IPS-NIHi11 (cell line): ENCODE measurements at places on chromosomes 5 and 9.

DNA sequence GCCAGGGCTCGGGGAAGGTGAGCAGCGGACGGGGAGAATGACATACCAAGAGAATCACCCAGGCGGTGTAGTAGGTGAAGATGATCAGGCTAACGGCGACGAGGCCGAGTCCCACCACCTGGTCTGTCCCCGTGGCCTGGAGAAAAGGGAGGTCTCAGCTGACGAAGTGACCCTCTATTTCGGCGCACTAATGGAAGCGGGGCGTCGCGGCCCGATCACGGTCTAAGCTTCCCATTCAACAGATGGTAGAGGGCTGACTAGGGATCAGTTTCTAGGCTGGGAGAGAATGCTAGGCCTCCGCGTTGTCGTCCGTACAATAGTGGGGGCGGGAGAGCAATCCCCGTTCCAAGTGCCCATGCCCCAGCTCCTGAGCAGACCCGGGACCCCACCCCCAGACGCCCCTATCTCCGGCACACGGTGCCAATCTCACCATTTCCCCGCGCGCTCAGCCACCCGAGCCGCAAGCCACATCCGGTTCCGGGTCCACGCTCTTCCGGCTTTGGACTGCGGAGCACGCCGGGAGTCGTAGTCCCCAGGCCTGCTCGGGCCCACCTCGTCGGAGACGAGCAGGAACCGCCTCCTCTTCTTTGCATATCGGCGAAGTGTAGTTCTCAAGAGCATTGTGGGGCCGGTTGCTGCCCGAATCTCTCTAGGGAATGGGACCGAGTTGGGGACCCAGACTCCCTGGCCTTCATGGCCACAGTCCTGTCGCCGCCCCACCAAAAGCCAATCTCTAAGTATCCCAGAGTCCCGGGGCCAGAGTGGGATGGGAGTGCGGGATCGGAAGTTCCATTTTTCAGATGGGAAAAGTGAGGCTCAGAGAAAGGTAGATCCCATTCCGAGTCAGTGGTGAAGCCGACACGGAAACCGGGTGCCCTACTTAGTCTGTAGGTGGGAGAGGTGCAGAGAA is at the start of gene DPM2:
Gene DPM2, minus strand, starts transcription at position 467 of the 910 bp plus-strand sequence. Its CDS starts 34 bp downstream, at position 433.
- DNase-seq: peak; percentile 87

DNA sequence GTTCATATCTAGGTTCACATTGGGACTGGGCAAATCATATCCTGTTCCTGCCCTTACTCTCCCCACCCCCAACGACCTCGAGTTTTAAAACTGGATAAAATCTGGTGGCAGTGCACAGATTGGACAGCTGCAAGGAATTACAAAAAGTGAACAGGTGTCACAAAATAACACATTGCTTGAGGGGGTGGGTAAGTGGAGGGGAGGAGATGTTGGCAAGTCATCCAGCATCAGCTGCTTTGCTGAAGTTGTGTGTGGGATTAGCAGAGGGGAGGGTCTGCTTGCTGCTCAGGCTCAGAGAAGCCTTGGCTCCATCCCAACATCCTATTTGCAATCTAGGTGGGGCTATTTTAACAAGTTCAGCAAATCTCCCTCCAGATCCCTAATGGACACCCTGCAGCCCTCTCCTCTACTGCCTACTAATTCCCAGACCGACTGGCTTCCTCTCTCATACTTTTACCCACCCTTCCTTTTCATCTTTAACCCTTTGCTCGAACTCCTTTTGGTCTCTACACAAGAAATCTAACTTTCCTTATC is 39.8 kb upstream of the SLC24A2 start:
- DNase-seq: no peak

- DNase-seq: no peak
Measured at GRCh38 chr9:133968966-133969617, 23.0 kb downstream of the VAV2 start.

DNA sequence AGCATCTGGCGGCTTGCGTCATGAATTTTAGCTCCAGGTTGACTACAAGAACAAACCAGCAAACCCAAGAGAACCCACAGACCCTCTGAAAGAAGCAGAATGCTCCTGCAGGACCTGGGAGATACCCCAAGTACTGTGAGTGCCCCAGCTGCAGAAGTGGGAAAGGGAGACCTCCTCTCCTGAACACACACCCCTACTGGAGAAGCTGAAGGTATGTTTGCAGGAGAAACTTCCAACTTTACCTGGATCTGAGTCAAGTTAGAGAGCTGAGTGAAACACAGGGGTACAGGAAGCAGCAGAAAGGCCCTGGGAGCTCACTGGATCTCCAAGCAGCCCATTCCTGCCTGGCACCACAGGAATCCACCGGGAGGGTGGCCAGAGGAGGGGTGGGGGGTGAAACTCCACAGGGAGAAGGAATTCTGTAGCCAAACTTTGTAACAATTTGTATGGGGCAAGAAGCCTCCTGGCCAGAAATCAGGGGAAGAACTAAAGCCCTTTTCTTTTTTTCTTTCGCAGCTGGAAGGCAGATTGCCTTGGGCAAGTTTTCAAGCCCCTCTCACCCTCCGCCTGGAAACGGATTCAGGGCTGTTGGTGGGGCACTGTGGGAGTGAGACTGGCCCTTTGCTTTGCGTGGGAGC is 576.2 kb downstream of the BNC2 start:
- DNase-seq: no peak

- DNase-seq: no peak
Measured at GRCh38 chr5:81162501-81162900, 70.6 kb upstream of the CKMT2 start.

DNA sequence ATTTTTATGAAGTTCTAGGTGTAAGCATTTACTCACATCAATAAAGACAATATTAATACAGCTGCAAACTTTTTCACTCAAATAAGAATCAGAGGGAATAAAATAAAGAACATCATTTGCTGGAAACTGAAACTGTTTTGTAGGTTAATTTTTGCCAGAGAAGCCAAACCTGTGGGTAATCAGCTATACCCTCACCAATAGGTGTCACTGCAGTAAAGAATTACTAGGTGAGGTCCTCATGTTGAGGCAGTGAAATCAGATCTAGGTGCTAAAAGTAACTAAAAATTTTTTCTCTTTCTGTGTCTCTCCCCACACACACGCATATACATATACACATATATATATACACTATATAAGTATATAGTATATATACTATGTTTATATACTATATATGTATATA is 1016.3 kb upstream of the SEMA6A start:
- DNase-seq: peak; percentile 41

DNA sequence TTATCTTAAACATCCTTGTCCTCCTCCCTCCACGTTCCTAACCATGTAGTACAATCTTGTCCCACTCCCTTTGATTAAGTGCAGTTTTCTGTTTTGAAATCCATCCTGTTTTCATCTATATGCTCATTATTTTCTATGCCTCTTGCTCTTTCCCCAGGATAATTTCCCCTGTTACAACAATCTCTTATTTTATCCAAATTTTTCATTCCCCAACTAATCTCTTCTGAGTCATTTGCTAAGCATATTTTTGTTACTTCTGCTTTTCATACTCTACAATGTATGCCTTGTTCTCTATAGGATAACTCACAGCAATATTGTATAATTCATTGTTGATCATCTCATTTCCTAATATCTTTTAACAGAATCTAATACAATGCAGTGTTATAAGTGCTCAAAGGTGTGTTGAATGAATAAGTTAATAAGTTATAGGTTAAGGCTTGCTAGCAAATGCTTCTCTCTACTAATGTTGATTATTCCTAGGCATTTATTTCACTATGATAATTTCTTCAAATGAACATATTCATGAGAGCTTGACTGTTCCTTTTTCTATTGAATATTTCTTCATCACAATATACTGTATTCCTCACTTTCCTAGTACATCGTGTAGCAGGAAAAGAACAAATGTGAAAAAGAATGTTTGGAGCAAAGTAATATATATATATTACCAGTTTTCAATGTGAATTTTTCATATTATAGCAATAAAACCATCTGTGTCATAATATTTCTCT is 1.5 kb downstream of the OMD start:
- DNase-seq: no peak

- no peak for DNase-seq
Measured at GRCh38 chr5:33166948-33167347, 273.8 kb upstream of the TARS1 start.

DNA sequence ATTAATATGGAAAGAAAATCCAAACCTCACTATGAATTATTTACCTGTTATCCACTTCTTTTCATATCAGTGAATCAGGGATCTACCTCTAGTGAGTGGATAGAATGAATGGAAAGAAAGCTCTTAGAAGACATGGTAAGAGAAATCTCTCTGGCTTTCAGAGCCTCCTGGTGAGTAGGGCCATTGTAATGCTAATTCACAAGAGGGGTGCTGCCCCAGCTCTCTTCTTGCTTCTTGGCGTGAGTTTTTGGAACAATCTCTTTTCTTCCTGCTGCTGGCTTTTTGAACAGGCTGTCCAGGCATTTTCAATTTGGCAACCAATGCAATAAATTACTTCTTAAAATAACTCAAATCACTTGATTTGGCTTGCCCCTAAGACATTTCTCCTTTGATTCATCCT is 49.9 kb upstream of the KCNN2 start:
- DNase-seq: peak; percentile 52

DNA sequence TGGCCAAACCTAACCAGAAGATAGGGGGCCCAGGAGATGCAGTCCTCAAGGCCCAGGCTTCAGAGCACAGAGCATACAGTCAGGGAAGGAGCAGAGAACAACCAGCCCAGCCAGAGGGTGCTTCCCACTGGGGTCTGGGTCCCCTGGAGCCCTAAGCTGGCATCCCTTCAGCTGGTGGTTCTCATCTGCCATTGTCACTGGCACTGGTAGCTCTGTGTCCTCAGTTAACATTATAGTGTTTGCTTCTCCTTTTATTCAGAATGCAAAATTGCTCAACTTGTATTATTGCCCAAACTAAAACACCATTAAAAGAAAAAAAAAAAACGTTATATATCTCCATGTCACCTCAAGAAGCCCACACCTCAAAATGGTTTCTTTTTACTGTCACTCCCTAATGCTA is 219.2 kb downstream of the ENC1 start:
- DNase-seq: no peak

- no peak for DNase-seq
Measured at GRCh38 chr9:70588381-70588780, 173.9 kb upstream of the KLF9 start.

DNA sequence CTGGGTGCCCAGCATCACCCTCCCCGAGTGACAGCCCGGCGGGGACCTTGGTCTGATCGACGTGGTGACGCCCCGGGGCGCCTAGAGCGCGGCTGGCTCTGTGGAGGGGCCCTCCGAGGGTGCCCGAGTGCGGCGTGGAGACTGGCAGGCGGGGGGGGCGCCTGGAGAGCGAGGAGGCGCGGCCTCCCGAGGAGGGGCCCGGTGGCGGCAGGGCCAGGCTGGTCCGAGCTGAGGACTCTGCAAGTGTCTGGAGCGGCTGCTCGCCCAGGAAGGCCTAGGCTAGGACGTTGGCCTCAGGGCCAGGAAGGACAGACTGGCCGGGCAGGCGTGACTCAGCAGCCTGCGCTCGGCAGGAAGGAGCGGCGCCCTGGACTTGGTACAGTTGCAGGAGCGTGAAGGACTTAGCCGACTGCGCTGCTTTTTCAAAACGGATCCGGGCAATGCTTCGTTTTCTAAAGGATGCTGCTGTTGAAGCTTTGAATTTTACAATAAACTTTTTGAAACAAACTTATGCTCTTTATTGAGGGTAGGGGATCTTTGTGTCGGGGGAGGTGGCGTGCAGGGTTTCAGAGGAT is 1.3 kb downstream of the GADD45G start:
- DNase-seq: peak; percentile 49

DNA sequence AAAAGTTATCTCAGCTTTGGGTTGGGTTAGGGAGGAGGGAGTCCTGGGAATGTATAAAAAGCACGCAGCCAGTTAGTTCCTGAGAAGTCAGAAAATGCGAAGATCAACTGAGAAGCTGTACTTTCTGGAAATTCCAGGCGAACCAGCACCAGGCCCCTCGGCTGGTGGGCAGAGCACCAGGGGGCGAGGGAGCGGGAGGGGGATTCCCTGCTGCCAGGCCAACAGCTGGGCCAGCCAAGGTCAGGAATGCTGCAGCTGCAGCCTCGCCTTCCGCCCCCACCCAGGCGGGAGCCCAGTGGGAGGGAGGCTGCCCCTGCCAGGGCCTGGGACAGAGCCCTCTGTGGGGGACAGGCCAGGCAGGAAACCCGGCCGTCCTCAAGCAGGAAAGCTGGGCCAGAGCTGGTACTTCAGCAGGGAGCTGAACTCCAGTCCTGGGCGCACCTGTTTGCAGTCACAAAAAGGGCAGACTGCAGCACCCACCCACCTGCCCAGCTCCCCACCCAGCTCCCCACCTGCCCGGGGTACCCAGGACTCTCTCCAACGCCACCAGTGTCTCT is 35.5 kb downstream of the VAV2 start:
- peak; percentile 71 for DNase-seq

DNA sequence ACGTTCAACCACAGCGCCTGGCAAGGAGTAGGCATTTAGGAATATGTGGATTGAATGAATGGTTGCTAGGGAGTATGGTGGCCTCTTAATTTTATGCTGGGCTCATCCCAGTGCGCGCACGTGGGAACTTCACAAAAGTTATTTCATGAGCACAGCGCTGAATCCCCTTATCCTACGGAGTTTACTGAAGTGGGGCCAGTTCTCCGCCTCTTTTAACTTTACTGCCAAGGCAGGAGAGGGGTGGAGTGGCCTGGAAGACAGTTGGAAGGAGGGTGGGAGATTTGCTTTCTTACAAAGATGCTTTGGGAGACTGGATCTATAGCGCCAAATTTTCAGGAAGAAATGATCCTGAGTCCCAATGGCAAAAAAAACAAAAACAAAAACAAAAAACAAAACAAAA is 326.5 kb downstream of the SH3GL2 start:
- no peak for DNase-seq

GRCh38 chr5:147557876-147558745 is 48.2 kb upstream of the DPYSL3 start:
- DNase-seq: no peak

DNA sequence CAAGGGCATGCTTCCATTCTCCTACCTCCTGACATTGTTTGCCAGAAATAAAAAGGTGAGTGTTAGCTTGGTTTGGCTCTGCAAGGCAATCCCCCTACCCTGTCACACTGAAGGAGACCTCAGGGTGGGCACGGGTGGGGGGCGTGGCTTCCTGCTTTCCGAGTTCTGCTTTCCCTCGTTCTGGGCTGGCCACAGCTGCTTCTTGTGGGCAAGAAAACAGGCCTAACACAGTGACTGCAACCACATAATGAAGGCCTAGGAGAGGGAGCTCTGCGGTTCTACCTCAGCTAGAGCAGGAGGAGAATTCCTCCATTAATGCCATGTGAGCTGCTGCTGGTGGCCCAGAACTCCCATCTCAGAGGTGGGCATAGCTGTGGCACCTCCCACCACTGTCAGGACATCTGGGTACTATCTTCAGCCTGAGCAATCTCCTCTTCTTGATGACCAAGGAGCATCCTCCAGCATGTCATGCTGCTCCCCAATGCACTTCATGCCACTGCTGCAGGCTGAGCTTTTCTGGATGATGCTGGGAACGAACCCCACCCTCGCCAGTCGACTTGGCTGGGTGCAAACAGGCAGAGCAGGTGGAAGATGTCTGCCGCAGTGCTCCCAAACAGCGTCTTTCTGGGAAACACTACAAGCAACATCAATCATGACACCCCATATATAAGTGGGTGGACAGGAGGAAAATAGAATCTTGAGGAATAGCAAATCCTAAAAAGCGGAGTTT is 139.5 kb upstream of the RAPGEF1 start:
- no peak for DNase-seq

GRCh38 chr5:45385321-45386058 is 310.7 kb downstream of the HCN1 start:
- DNase-seq: peak; percentile 10

GRCh38 chr9:91913986-91914385 is 36.0 kb downstream of the ROR2 start:
- no peak for DNase-seq
